ENCODE measurements at places on chromosomes 1 and 21. TPM values are rescaled to one million over a fixed set of nuclear protein-coding genes. Genes with fewer than 3 reads are reported as not detected.
A peak's percentile ranks its signal among the peaks of the same experiment; 100 is the strongest.

- no peak overlapping the region for H3K4me3 ChIP-seq
- H3K27me3 ChIP-seq: no peaks in the 10 kb centered on the region
- DNase-seq: peak; percentile 77
These were observed 119.3 kb downstream of the HLCS start for GRCh38 chr21:36847189-36847588.

- H3K4me3 ChIP-seq: no peak overlapping the region
- DNase-seq: no peak
- H3K4me1 ChIP-seq: no peaks in the 10 kb centered on the region
- peaks cover under 1% of the 10 kb centered on the region for H3K27me3 ChIP-seq
These were observed 13.0 kb upstream of the RNF19B start for GRCh38 chr1:32977546-32978087.

GRCh38 chr1:85661767-85662166, 46.5 kb downstream of the ZNHIT6 start:
- H3K36me3 ChIP-seq: no peaks in the 10 kb centered on the region
- no peak overlapping the region for H3K4me3 ChIP-seq
- DNase-seq: no peak
- H3K27me3 ChIP-seq: no peaks in the 10 kb centered on the region
- H3K27ac ChIP-seq: no peak overlapping the region
- H3K4me1 ChIP-seq: no peaks in the 10 kb centered on the region

The RAP1GAP gene
- total RNA-seq: 0.26 TPM

GRCh38 chr1:91801496-91802115, 84.3 kb downstream of the TGFBR3 start:
- H3K27me3 ChIP-seq: no peaks in the 10 kb centered on the region
- H3K4me1 ChIP-seq: peaks cover 24% of the 10 kb centered on the region
- no peak overlapping the region for H3K4me3 ChIP-seq
- H3K27ac ChIP-seq: no peak overlapping the region
- no peak for DNase-seq

DNA sequence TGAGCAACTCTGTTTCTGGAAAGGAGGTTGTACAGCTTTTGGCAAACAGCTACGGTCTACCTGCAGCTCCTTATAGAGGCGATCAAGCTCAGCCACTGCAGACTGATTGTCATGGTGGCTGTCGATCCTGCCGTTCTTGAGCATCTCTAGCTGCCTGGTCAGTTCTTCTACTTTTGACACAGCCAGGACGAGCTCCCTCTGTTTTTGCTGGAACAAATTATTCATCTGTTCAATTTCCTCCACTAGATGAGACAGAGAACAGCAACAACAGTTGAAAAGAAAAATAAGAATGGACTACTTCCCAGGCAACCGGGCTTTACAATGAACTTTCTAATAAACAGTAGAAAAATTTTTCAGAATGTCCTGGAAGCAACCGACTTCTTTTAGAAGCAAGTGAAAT, 42.5 kb downstream of the TP53BP2 start:
- H3K27me3 ChIP-seq: no peaks in the 10 kb centered on the region
- H3K4me1 ChIP-seq: no peaks in the 10 kb centered on the region
- H3K4me3 ChIP-seq: no peak overlapping the region
- no peak for DNase-seq
- no peak overlapping the region for H3K27ac ChIP-seq

GRCh38 chr1:18957532-18958300, 1.2 kb upstream of the IFFO2 start:
- no peak overlapping the region for H3K4me3 ChIP-seq
- no peaks in the 10 kb centered on the region for H3K36me3 ChIP-seq
- H3K4me1 ChIP-seq: peaks cover 7% of the 10 kb centered on the region
- H3K27me3 ChIP-seq: peaks cover 3% of the 10 kb centered on the region
- peak; percentile 50 for DNase-seq
- no peak overlapping the region for H3K27ac ChIP-seq

GRCh38 chr1:50129201-50129600, 20.5 kb downstream of the ELAVL4 start:
- H3K4me3 ChIP-seq: no peak overlapping the region
- no peaks in the 10 kb centered on the region for H3K27me3 ChIP-seq
- H3K36me3 ChIP-seq: no peaks in the 10 kb centered on the region
- H3K4me1 ChIP-seq: no peaks in the 10 kb centered on the region

DNA sequence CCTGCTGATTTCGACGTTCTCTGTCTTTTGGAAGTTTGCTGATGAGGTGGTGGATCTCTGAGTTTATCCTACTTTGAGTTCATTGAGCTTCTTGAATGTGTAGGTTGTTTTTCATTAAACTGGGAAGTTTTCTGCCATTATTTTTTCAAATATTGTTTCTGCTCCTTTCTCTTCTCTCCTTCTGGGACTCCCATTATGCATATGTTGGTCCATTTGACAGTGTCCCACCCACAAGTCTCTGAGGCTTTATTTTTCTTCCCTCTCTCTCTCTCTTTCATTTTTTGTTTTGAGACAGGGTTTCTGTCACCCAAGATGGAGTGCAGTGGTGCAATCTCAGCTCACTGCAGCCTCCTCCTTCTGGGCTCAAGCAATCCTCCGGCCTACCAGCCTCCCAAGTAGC, 11.7 kb downstream of the TNFRSF18 start:
- no peaks in the 10 kb centered on the region for H3K36me3 ChIP-seq
- no peak overlapping the region for H3K4me3 ChIP-seq
- no peaks in the 10 kb centered on the region for H3K4me1 ChIP-seq
- H3K27me3 ChIP-seq: no peaks in the 10 kb centered on the region

The RBM11 gene
- total RNA-seq: 0.17 TPM
